ENCODE measurements at places on chromosomes 12 and 14. TPM values are rescaled to one million over a fixed set of nuclear protein-coding genes. Genes with fewer than 3 reads are reported as not detected.

The DBX2 gene
- not detected for total RNA-seq

GRCh38 chr12:130746546-130746945 lies 30.4 kb upstream of the RIMBP2 start:
- no peak for DNase-seq

The LMBR1L gene
- total RNA-seq, result 16.4 TPM

GRCh38 chr12:53191885-53192530 lies 11.3 kb upstream of the CSAD start:
- no peak for DNase-seq

The PIWIL1 gene
- not detected for total RNA-seq

DNA sequence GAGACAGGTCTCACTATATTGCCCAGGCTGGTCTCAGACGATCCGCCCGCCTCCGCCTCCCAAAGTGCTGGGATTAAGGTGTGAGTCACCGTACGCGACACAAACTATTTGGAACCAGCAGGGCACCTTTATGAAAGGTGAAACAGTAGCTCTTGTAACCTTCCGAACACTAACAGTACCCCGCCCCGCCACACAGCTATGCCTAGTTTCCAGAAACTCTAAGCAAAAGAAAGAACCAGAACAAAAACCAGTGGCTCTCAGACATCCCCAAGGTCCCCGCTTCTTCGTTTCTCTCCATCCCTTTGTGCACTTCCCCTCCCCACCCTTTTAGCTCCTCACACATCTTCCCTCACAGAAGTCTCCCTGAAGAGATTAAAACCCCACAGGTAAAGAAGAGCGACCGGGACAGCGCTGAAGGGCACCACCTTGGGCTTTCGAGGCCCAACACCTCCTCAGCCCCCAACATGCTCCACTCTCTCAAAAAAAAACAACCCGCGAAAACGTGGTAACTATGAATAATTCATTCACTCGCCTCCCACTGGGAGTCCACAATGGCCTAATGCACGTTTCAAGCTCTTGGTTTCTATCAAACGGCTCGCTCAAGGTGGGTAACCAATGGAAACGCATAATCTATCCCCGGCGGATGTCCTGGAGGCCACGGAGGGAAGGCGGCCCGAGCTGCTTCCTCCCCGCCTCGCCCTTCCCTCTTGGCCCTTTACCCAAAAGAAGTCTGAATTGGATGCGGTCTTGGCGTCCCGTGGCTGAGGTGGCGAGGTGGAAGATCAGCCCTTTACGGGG lies 877 bp downstream of the BAG5 start:
- no peak for DNase-seq

DNA sequence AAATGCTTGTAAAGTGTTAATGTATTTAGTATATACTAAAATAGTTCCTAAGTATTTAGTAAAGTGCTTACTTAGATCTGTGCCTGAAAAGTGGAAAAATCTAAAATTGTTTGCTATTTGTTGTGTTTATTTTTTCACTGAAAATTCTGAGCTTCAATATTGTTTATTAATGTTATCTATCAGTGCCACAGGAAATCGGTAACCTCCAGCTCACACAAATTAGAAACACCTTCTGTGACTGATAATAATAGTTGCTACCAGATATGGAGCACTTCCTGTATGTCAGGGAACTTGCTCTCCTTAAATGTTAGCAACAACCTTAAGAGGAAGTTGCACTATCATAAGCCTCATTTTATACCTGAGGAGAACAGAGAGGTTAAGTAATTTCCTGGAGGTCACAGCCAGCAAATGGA lies 723 bp upstream of the LRP10 start:
- DNase-seq, result no peak

The STX2 gene
- 45.1 TPM for total RNA-seq

DNA sequence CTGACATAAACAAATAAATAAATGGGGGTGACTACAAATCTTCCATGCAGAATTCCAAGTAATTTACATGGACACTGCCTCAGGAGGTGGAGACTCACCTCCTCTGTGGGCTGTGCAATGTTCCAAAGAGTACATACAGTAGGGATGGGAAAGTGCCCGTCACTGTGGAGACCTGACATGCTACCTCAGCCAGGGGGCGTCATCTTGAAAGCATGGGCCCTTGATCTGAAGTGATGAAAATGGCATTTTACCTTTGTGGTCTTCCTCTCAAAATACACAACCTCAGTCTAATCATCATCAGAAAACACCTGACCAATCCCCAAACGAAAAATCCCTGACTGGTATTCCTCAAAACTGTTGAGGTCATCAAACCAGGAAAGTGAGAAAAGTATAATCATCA lies 48.4 kb downstream of the ANAPC7 start:
- no peak for DNase-seq

GRCh38 chr14:50813544-50813863 lies 17.5 kb downstream of the NIN start:
- DNase-seq, result no peak

The RFX4 gene
- not detected for total RNA-seq

The NANOG gene
- not detected for total RNA-seq

- no peak for DNase-seq
Observed at GRCh38 chr14:28142400-28143015, 624.1 kb upstream of the FOXG1 start.

The KRT73 gene
- total RNA-seq, result not detected

DNA sequence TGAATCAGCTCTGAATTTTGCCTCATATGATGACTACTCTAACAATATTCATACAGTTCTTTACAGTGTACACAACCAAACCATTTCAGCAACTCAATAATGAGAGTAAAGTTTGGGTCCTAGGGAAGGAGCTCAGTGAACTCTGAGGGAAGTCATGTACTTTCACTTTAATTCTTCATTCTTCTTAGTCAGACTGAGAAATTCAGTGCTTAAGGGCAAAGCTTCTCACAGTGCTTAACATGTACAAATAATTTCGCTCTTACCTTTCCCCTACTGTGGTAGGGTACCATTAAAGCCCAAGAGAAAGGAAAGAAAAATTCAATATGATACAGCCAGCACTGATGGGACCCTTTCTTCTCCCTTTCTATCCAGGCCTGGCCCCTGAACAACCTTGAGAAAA lies 435.0 kb downstream of the NELL2 start:
- DNase-seq, result no peak

GRCh38 chr14:53493320-53493719 lies 340.2 kb upstream of the DDHD1 start:
- DNase-seq, result no peak

- no peak for DNase-seq
Observed at GRCh38 chr12:104024348-104024747, 25.6 kb downstream of the GLT8D2 start.

The AQP2 gene
- total RNA-seq, result not detected

GRCh38 chr12:63843254-63843720 lies 1.2 kb upstream of the SRGAP1 start:
- DNase-seq, result no peak

All from A172 (cell line).